Activated T-helper 9 cell treated with anti-CD3 and anti-CD28 coated beads, Interleukin-2, amount 50 U/mL, for 16 hours (primary cell): ENCODE measurements at places on chromosomes 5 and 9.
A peak's percentile ranks its signal among the peaks of the same experiment; 100 is the strongest.

GRCh38 chr9:107540164-107540561, 50.6 kb upstream of the KLF4 start:
- DNase-seq = no peak

DNA sequence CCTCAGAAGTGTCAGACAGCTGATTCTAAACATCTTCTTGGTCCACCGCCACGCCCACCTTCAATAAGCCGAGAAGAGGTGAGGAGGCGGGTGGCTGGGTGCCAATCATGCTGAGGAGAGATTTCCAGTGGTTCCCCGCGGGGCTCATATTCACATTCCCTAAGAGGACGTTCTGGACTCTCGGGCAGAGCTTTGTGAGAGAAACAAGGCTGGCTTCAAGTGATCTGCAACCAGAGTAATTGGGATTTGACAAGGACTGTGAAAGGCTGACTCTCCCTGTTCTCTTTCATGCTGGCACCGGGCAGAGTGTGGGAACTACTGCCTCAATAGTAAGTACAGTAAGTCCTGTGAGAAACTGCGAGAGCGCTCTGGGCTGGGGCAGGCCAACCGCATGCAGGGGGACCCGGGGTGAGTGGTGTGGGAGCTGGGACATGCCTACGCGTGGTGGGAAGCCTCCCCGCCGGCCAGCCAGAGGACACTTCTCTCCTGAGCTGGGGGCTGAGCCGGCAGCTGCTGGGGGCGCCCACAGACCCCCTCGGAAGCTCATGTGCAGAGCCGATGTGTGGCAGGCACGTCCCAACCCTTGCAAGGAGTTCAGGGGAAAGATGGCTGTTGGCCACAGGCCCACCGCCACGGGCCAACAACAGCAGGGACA, 110.9 kb downstream of the LIFR start:
- no peak for DNase-seq

DNA sequence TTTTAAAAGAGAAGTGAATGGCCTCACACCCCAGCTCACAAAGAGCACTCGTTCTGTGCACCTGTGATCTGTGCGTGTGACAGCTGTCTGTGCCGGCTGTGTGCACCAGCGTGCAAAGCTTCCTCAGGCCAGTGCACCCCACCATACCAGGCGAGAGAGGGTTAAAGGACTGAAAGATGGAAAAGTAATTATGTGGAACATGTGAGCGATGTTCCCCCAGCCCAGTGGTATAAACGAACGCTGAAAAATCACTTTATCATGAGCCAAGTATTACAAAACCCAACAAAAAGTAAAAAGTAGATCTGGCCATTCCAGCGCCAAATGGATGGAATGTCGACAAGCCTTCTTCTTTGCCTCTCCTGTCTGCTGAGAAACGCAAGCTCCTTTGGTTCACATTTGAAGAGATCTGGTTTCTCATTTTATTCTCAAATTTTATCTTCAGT, 53.7 kb downstream of the IPPK start:
- DNase-seq = no peak

DNA sequence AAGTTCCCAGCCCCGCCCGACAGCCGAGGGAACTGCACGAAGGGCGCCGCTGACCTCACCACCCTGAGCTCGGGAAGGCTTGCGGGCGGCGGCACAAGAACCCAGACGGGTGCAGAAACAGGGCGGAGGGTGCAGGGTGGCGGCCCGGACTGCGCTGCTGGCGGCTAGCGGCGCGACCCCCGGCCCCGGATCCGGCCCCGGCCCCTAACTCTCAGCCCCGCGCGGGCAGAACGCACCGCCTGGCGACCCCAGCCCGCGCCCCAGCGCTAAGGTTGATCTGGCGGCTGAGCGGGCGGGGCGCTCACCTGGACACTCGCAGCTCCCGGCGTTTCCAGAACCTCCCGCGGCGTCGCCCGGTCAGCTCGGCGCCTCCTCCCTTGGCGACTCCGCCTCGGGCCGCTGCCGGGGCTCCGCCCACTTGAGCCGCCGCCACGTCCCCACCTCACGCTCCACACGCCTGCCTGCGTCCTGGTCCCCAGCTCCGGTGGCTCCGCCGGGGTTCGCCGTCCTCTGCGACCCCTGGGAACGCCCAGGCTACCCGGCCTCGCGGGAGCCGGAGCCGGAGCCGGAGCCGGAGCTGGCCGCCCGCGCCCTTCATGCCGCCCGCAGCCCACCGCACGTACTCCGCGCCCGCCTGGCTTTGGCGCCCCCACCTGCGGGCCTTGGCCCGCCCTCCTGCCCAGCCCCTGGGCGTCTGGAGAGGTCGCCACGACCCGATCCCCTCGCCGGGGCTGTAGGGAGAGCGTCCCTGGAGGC, at the start of gene P4HA2:
TSS of gene P4HA2 (minus strand) at position 369 of the 756 bp plus-strand sequence. CDS start 9,227 bp downstream, outside the sequence.
- DNase-seq = peak; percentile 19

GRCh38 chr9:134399435-134400056, 73.3 kb downstream of the RXRA start:
- no peak for DNase-seq

DNA sequence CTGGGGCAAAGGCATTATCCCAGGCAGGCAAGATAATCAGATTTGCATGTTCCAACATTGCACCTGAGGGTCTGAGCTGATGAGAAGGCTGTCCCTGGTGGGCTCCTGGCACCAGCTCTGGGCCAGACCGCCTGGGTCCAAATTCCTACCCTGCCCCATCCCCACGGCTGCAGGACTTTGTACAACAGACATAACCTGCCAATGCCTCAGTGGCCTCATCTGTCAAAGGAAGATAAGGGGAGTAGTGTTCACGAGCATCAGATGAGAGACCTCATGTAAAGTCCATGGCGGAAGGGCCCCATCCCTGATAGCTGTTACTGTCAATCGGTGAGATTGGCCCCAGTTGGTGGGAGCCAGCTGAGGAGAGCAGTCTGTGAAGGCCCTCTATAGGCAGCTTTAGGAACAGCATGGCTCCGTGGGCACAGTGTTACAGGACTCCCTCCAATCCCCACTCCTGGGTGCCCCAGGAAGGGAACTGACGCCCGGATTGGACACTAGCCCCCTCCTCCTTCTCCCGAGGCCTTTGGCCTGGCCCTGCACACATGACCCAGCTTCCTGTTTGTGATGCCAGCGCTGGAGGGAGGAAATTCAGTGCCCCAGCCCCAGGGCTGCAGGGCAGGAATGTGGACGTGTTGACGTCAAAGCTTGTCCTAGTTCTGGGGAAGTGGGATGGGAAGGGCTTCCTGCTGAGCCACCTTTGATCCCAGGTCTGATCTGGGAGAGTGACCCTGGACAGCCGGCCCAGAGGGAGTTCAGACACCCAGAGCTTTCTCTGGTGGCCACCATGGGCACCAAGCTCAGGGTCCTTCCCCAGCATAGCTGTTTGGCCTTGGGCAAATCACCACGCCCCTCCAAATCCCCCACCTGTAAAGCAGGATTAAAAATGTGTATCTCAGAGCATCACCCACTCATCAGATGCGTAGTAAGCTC, 56.2 kb downstream of the DUSP1 start:
- peak; percentile 44 for DNase-seq

GRCh38 chr5:164346785-164347630, 841.6 kb downstream of the MAT2B start:
- no peak for DNase-seq

GRCh38 chr5:9686216-9686615, 56.1 kb upstream of the TAS2R1 start:
- no peak for DNase-seq
